ENCODE measurements at places on chromosomes 2 and 18. TPM values are rescaled to one million over a fixed set of nuclear protein-coding genes. Genes with fewer than 3 reads are reported as not detected.

DNA sequence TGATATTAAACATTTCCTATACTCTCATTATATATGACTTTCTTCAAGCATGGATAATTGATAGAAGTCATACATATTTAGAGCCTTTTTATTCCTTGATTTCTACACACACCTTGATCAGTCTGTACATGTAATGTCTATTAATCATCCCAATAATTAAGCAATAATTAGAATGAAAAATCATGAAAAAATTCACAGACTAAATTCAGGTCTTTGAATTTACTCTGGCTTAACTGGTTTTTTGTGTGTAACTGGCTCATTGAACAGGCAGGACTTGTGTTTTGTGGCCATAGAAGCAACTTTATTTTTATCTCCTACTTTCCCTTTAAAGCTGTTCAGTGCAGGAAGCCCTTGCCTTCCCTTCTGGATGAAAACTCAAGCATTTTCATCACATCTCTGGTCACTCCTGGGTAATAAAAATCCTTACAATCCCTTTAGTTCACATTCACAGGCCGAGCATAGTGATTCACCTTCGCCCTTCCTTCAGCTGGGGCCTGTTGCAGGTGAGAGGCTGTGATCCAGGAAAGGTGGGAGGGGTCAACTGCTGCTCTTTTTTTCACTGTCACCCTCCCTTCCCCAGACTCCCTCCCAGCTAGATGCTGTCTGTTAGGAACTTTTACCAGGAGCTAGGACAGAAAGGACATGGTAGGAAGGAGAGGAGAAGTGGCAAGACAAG is 58.0 kb upstream of the ITSN2 start:
- no peaks in the 10 kb centered on the region for H3K36me3 ChIP-seq
- H3K27me3 ChIP-seq, result no peaks in the 10 kb centered on the region
- no peak overlapping the region for H3K27ac ChIP-seq
- no peak for DNase-seq
- no peaks in the 10 kb centered on the region for H3K4me1 ChIP-seq

DNA sequence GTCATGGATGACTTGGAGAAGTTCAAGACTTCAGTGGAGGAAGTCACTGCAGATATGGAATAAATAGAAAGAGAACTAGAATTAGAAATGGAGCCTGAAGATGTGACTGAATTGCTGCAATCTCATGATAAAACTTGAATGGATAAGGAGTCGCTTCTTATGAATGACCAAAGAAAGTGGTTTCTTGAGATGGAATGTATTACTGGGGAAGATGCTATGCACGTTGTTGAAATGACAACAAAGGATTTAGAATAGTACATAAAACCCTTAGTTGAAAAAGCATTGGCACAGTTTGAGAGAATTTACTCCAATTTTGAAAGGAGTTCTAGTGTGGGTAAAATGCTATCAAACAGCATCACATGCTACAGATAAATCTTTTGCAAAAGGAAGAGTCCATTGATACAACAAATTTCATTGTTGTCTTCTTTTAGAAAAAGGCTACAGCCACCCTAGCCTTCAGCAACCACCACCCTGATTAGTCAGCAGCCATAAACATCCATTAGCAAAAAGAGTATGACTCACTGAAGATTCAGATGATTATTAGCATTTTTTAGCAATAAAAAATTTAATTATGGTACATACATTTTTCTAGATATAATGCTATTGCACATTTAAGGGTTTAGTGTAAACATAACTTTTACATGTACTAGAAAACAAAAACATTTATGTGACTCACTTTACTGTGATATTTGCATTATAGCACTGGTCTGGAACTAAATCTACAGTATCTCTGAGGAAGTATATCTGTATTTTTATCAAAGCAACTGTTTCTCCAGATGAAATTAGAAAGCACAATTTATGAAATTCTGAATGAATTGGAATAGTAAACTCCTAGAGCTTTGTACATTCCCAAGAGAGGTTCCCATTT is 110.5 kb upstream of the TACR1 start:
- H3K27ac ChIP-seq, result no peak overlapping the region
- H3K36me3 ChIP-seq, result no peaks in the 10 kb centered on the region
- H3K4me1 ChIP-seq, result no peaks in the 10 kb centered on the region
- no peak for DNase-seq
- no peak overlapping the region for H3K4me3 ChIP-seq

DNA sequence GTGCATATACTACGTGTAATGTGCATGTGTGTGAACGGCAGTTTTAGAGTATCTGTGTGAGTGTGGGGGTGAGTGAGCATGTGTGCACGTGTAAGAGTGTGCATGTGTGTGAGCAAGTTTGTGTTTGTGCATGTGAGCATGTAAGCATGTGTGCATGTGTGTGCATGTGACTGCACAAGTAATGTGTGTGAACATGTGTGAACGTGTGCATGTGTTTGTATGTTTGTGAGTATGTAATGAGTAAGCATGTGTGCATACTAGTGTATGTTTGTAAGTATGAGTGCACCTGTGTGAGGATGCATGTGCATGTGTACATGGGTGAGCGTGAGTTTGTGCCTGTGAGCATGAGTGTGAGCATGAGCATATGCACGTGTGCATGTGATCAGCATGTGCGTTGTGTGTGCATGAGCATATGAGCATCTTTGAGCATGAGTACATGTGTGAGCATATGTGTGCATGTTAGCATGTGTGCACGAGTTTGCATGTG is 90.7 kb downstream of the ZNF516 start:
- no peaks in the 10 kb centered on the region for H3K36me3 ChIP-seq
- H3K27ac ChIP-seq, result no peak overlapping the region
- H3K27me3 ChIP-seq, result no peaks in the 10 kb centered on the region
- H3K4me1 ChIP-seq, result no peaks in the 10 kb centered on the region
- no peak for DNase-seq

DNA sequence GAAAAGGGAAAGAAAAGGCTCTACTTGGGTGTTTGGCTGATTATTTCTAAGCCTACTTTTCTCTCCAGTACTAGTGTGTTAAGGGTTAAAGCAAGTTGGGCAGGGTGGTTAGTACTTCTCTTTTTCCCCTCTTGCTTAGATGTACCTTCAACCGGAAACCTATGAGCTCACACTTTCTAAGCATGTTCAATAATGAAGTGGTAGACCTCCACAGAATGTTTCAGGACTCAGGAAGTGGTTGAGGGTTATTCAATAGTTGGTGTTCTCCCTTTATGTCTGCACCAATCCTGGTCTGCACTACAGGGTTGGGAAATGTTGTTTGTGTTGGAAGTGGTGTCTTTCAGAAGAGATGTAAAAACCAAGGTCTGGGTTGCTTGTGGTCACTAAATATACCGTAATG is 137.1 kb downstream of the ZEB2 start:
- H3K27me3 ChIP-seq, result no peaks in the 10 kb centered on the region
- no peak overlapping the region for H3K4me3 ChIP-seq
- no peaks in the 10 kb centered on the region for H3K36me3 ChIP-seq
- no peaks in the 10 kb centered on the region for H3K4me1 ChIP-seq

- H3K27ac ChIP-seq, result no peak overlapping the region
- DNase-seq, result no peak
- no peaks in the 10 kb centered on the region for H3K36me3 ChIP-seq
- no peak overlapping the region for H3K4me3 ChIP-seq
- H3K27me3 ChIP-seq, result no peaks in the 10 kb centered on the region
- H3K4me1 ChIP-seq, result no peaks in the 10 kb centered on the region
Measured at GRCh38 chr2:98656800-98657199, 48.4 kb downstream of the UNC50 start.

GRCh38 chr18:11470941-11471340 is 138.5 kb upstream of the SLC35G4 start:
- H3K4me1 ChIP-seq, result no peaks in the 10 kb centered on the region
- no peaks in the 10 kb centered on the region for H3K36me3 ChIP-seq
- H3K27me3 ChIP-seq, result no peaks in the 10 kb centered on the region
- no peak overlapping the region for H3K4me3 ChIP-seq

GRCh38 chr2:76870581-76870980 is 651.6 kb downstream of the LRRTM4 start:
- no peaks in the 10 kb centered on the region for H3K4me1 ChIP-seq
- no peak overlapping the region for H3K27ac ChIP-seq
- no peaks in the 10 kb centered on the region for H3K27me3 ChIP-seq
- H3K36me3 ChIP-seq, result no peaks in the 10 kb centered on the region
- DNase-seq, result no peak
- no peak overlapping the region for H3K4me3 ChIP-seq

GORASP2 gene
- 67.6 TPM for total RNA-seq

All from prostate gland (tissue), 2 donors.